CD4-positive, CD25-positive, alpha-beta regulatory T cell (primary cell): ENCODE measurements at places on chromosomes 13 and 19. TPM values are rescaled to one million over a fixed set of nuclear protein-coding genes. Genes with fewer than 3 reads are reported as not detected.

SPINT2 gene
- 67.0 TPM for polyA plus RNA-seq

EHD2 gene
- not detected for polyA plus RNA-seq

SLC46A3 gene
- polyA plus RNA-seq: 27.9 TPM

ZNF726 gene
- polyA plus RNA-seq: 1.8 TPM

UBE2L5 gene
- polyA plus RNA-seq: not detected

SPACA4 gene
- polyA plus RNA-seq: not detected

FCAR gene
- not detected for polyA plus RNA-seq

DNA sequence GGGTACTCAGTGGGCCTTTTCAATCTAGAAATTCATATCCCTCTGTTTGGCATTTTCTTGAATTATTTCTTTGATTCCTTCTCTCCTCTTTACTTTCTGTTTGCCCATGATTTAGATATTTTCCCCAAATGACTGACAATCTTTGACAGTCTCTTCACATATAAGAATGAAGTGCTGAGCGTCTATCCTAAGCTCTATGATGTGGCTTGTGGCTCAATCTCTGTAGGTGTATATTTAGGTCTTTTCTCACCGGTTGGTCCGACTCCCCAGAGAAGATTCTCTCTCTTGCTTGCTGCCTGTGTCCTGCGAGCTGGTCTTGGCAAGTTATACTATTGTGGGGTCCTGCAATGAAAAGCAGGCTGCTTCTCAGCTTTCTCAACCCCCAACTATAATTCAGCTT lies 29.0 kb downstream of the FLT3 start:
- no peak overlapping the region for H3K4me3 ChIP-seq
- DNase-seq: no peak
- H3K27ac ChIP-seq: no peak overlapping the region
- H3K36me3 ChIP-seq: no peaks in the 10 kb centered on the region
- H3K4me1 ChIP-seq: no peaks in the 10 kb centered on the region

GRCh38 chr13:100485265-100485664 lies 103.3 kb downstream of the GGACT start:
- no peaks in the 10 kb centered on the region for H3K36me3 ChIP-seq
- no peak for DNase-seq
- no peak overlapping the region for H3K4me3 ChIP-seq
- no peak overlapping the region for H3K27ac ChIP-seq

GRCh38 chr19:39308531-39309304 lies 11.9 kb downstream of the LRFN1 start:
- H3K27me3 ChIP-seq: no peaks in the 10 kb centered on the region
- no peak overlapping the region for H3K27ac ChIP-seq
- no peaks in the 10 kb centered on the region for H3K4me1 ChIP-seq
- no peak overlapping the region for H3K4me3 ChIP-seq

DNA sequence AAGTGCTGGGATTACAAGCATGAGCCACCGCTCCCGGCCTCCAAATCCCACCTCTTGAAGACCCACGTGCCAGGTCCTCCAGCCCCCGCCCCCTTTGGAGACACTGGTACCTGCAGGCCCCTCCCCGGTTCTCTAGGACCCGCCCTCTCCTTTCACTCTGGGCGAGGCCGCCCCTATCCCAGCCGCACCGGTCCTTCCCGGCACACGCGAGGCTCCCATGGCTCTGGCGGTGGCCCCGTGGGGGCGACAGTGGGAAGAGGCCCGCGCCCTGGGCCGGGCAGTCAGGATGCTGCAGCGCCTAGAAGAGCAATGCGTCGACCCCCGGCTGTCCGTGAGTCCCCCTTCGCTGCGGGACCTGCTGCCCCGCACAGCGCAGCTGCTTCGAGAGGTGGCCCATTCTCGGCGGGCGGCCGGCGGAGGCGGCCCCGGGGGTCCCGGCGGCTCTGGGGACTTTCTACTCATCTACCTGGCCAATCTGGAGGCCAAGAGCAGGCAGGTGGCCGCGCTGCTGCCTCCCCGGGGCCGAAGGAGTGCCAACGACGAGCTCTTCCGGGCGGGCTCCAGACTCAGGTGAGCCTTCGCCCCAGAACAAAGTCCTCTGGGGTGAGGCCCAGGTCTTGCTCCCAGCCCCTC lies at the start of gene CBLC:
Gene CBLC (plus strand): TSS at position 176 of the 633 bp plus-strand sequence. CDS start 42 bp downstream, at position 218.
- H3K4me3 ChIP-seq: no peak within 1 kb of the TSS
- H3K4me1 ChIP-seq: no peaks in the 10 kb centered on the region
- no peaks in the 10 kb centered on the region for H3K36me3 ChIP-seq
- H3K27ac ChIP-seq: no peak within 1 kb of the TSS
- no peak for DNase-seq

- peaks cover 16% of the 10 kb centered on the region for H3K27me3 ChIP-seq
- H3K27ac ChIP-seq: no peak overlapping the region
- peaks cover 11% of the 10 kb centered on the region for H3K4me1 ChIP-seq
- no peak overlapping the region for H3K4me3 ChIP-seq
- peak; percentile 3 for DNase-seq
Observed at GRCh38 chr13:111068009-111068350, 47.1 kb upstream of the ARHGEF7 start.

DNA sequence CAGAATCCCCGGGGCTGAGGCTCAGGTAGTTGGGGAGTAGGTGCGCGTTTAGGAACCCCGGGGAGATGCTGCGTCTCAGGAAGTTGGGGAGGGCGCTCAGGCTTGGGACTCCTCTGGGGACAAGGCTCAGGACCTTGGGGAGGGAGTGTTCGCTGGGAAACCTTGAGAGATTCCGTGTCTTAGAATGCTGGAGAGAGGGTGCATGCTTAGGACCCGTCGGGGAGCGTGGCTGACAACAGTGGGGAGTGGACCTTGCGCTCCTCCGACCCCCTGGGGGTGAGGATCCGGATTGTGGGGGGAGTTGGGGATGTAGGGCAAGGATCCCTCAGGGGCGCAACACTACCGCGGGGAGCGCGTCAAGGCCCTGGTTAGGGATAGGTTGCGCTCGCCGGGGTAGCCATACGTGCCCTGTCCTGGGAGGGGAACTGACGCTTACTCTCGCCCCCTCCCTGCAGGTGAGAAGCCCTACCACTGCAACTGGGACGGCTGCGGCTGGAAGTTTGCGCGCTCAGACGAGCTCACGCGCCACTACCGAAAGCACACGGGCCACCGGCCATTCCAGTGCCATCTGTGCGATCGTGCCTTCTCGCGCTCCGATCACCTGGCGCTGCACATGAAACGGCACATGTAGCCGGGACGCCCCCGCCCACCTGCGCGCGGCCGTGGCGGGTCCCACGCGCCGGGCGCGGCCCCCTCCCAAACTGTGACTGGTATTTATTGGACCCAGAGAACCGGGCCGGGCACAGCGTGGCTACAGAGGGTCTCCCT lies 2.0 kb downstream of the KLF2 start:
- peaks cover 52% of the 10 kb centered on the region for H3K4me1 ChIP-seq
- H3K27ac ChIP-seq: peak overlapping the region; percentile 86
- peak overlapping the region; percentile 98 for H3K4me3 ChIP-seq

DNA sequence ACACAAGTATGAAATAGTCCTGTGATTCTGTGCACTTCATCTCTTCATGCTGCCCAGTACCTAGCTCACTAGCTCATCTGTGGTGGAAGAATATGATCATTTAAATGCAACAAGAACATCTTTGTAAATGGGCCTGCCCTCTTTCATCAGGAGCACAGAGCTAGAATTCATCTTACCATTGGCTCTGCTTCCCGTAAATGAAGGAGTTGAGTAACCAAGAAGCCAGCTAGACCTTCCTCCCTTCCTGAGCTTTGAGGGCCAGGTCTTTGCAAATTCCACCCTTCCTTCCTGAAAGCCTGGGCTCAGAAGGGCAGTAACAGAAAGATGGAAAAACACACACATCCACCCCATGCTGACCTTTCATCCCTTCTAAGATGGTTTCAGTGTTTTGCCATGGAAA lies 82.0 kb downstream of the FRY start:
- H3K27ac ChIP-seq: no peak overlapping the region
- H3K27me3 ChIP-seq: no peaks in the 10 kb centered on the region
- DNase-seq: no peak
- H3K4me1 ChIP-seq: no peaks in the 10 kb centered on the region
- H3K36me3 ChIP-seq: no peaks in the 10 kb centered on the region
- no peak overlapping the region for H3K4me3 ChIP-seq
